ENCODE measurements at places on chromosomes 6 and 20. TPM values are rescaled to one million over a fixed set of nuclear protein-coding genes. Genes with fewer than 3 reads are reported as not detected.
A peak's percentile ranks its signal among the peaks of the same experiment; 100 is the strongest.

Gene GFOD1
- 17.3 TPM for total RNA-seq

Gene LSM14B
- 25.0 TPM for total RNA-seq

Gene MACROD2
- total RNA-seq: 11.2 TPM

Gene FAM217A
- not detected for total RNA-seq

Gene MEP1A
- total RNA-seq: not detected

Gene AVP
- total RNA-seq: not detected

- DNase-seq: no peak
- no peaks in the 10 kb centered on the region for H3K4me1 ChIP-seq
- no peak overlapping the region for H3K27ac ChIP-seq
- no peak overlapping the region for H3K4me3 ChIP-seq
- no peaks in the 10 kb centered on the region for H3K36me3 ChIP-seq
These were observed 31.0 kb downstream of the ELOVL2 start for GRCh38 chr6:11012976-11013720.

- H3K36me3 ChIP-seq: no peaks in the 10 kb centered on the region
- no peaks in the 10 kb centered on the region for H3K27me3 ChIP-seq
- no peak overlapping the region for H3K4me3 ChIP-seq
- no peaks in the 10 kb centered on the region for H3K4me1 ChIP-seq
- H3K27ac ChIP-seq: no peak overlapping the region
These were observed 138.5 kb upstream of the UST start for GRCh38 chr6:148608199-148608951.

GRCh38 chr20:37253087-37253486 is 8.5 kb downstream of the GHRH start:
- H3K4me3 ChIP-seq: no peak overlapping the region
- DNase-seq: no peak
- H3K36me3 ChIP-seq: no peaks in the 10 kb centered on the region
- H3K27me3 ChIP-seq: no peaks in the 10 kb centered on the region

DNA sequence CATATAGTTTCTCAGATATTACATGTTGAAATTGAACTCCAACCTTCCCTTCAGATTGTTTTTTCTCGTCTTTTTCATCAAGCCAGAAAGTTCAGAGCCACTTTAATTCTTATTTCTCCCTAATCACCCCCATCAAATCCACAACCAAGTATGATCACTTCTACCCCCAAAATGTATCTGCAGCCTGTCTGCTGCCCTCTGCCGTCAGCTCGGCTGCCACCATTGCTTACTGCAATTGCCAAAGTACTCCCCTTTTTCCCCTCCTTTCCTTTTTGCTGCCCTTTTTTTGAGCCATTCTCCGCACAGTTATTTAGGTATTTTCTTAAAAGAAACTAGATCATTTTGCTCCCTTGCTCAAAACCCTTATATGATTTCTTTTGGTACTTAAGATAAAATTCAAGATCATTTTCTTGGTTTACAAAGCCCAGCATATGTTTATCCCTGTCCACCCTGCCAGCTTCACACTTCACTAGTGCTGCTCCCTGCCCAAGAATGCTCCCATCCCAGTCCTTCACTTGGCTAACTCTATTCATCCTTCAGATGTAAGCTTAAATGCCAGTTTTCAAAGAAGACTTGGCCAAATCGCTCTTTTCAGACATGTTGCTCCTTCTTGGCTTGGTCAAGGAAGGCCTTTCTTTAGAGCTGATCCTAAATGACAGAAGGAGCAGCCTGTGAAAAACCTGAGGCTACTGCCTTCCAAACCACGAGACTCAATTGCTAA is 63.7 kb downstream of the SH3BGRL2 start:
- peaks cover 3% of the 10 kb centered on the region for H3K36me3 ChIP-seq
- H3K27ac ChIP-seq: no peak overlapping the region
- no peaks in the 10 kb centered on the region for H3K27me3 ChIP-seq
- H3K4me1 ChIP-seq: no peaks in the 10 kb centered on the region
- no peak for DNase-seq

DNA sequence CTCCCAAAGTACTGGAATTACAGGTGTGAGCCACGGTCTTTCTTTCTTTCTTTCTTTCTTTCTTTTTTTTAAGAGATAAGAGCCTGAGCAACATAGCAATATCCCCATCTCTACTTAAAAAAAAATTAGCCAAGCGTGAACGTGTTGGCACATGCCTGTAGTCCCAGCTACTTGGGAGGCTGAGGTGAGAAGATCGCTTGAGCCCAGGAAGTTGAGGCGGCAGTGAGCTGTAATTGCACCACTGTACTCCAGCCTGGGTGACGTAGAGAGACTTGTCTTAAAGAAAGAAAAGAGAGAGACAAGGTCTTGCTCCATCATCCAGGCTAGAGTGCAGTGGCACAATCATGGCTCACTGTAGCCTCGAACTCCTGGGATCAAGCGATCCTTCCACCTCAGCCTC is 162.0 kb upstream of the MLN start:
- H3K36me3 ChIP-seq: no peaks in the 10 kb centered on the region
- peak; percentile 6 for DNase-seq
- H3K4me1 ChIP-seq: no peaks in the 10 kb centered on the region
- no peak overlapping the region for H3K27ac ChIP-seq
- no peaks in the 10 kb centered on the region for H3K27me3 ChIP-seq
- H3K4me3 ChIP-seq: no peak overlapping the region

DNA sequence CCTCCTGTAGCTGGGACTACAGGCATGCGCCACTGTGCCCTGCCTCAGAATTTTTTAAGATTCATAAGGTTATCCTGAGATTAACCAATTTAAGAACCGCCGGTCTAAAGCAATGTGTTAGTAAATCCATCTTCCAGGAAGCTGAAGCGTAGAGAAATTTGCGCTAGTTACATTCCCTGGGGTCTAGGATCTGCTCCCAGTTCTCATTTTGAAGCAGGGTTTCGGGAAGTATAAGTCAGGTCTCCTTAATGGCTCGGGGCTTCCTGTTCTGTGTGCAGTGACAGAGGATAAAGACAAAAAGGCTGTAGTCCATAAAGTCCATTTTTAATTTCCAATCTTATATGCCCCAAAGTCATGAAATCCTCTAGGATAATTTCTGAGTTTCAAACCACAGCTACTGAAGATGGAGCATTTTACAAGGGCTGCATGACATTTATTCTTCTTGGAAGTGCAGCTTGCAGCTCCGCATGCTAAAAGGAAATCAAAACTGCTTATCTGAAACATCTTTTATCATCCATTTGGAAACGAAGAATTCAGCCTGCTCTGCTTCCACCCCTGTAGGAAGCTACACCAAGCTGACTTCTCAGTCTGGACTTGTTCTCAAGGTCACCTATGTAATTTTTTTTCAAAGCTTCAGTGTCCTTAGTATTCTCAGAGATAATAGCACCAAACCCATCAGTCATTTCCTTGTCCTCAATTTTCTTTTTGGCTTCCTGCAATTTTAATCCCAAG is 326.1 kb downstream of the PRL start:
- H3K27me3 ChIP-seq: no peaks in the 10 kb centered on the region
- no peaks in the 10 kb centered on the region for H3K4me1 ChIP-seq
- H3K27ac ChIP-seq: no peak overlapping the region

- H3K36me3 ChIP-seq: no peaks in the 10 kb centered on the region
- H3K27me3 ChIP-seq: no peaks in the 10 kb centered on the region
- H3K4me3 ChIP-seq: no peak overlapping the region
These were observed 107.1 kb downstream of the UBE3D start for GRCh38 chr6:82958551-82958950.

GRCh38 chr6:90093558-90094073 is 199.3 kb downstream of the GJA10 start:
- H3K36me3 ChIP-seq: no peaks in the 10 kb centered on the region
- no peak overlapping the region for H3K27ac ChIP-seq
- H3K4me3 ChIP-seq: no peak overlapping the region
- no peaks in the 10 kb centered on the region for H3K27me3 ChIP-seq
- no peak for DNase-seq

DNA sequence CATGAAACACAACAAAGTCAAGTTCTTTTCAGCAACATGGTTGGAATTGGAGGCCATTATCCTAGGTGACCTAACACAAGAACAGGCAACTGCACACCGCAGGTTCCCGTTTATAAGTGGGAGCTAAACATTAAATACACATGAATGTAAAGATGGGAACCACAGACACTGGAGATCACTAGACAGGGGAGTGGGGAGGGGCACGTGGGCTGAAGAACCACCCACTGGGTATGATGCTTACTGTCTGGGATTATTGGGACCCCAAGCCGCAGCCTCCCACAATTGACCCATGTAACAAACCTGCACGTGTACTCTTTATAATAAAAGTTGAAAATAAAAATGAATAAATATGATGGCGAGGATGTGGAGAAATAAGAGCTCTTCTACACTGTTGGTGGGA is 8.6 kb upstream of the RAET1G start:
- no peaks in the 10 kb centered on the region for H3K36me3 ChIP-seq
- H3K27me3 ChIP-seq: no peaks in the 10 kb centered on the region
- no peak overlapping the region for H3K4me3 ChIP-seq
- H3K4me1 ChIP-seq: no peaks in the 10 kb centered on the region
- H3K27ac ChIP-seq: no peak overlapping the region

All from aorta (tissue), 5 donors.